ENCODE measurements at places on chromosomes 1 and 21.
A peak's percentile ranks its signal among the peaks of the same experiment; 100 is the strongest.

- peak; percentile 72 for DNase-seq
Observed at GRCh38 chr21:14691914-14692313, 145.8 kb upstream of the SAMSN1 start.

GRCh38 chr1:5385096-5385799 is 607.0 kb downstream of the NPHP4 start:
- DNase-seq = no peak

- no peak for DNase-seq
Observed at GRCh38 chr1:223500560-223501425, 107.6 kb downstream of the CCDC185 start.

GRCh38 chr1:110877776-110878175 is 4.8 kb downstream of the CD53 start:
- no peak for DNase-seq

DNA sequence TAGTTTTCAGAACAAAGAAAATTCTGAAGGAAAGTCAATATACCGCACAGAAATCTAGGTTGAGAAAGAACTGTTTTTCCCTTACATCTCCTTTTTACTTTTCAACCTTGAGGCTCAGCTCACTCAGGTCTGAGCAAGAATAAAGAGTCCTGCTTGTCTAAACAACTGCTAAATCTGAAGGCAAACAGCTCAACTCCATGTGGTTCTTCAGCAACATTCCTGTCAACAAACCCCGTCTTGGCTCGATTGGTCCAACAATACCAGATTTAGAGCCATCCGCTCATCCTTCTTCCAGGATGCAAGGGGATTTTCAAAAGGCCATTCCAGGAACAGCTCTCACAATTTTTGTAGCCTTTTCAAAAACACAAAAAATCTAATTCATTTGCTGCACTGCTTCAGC is 119.8 kb downstream of the HLCS start:
- DNase-seq = no peak

GRCh38 chr1:92705446-92705845 is 79.5 kb downstream of the EVI5 start:
- no peak for DNase-seq

GRCh38 chr1:185701650-185702049 is 32.5 kb upstream of the HMCN1 start:
- no peak for DNase-seq

GRCh38 chr1:202873026-202873425 is 15.9 kb downstream of the RABIF start:
- no peak for DNase-seq

DNA sequence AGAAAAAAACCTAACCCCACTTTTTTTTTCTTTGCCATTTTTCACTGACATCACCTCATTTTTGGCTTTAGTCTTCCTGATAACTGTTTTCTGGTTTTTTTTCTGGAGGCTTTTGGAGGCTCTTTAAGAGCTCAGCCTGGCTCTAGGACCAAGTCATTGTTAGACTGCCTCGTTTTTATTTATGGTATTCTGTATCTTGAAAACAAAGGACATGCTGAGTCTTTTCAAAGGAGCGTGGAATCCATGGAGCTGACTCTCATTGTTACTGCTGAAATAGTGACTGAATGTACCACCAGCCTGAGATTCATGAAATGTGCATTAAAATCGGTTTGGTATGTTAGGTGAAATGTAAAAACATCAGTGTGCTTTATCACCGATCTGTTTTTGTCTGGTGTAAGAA is 28.0 kb downstream of the RASAL2 start:
- DNase-seq = no peak

GRCh38 chr1:52192436-52192835 is 50.5 kb downstream of the ZFYVE9 start:
- no peak for DNase-seq

GRCh38 chr1:201465698-201466290 is 3.2 kb downstream of the PHLDA3 start:
- DNase-seq = no peak

DNA sequence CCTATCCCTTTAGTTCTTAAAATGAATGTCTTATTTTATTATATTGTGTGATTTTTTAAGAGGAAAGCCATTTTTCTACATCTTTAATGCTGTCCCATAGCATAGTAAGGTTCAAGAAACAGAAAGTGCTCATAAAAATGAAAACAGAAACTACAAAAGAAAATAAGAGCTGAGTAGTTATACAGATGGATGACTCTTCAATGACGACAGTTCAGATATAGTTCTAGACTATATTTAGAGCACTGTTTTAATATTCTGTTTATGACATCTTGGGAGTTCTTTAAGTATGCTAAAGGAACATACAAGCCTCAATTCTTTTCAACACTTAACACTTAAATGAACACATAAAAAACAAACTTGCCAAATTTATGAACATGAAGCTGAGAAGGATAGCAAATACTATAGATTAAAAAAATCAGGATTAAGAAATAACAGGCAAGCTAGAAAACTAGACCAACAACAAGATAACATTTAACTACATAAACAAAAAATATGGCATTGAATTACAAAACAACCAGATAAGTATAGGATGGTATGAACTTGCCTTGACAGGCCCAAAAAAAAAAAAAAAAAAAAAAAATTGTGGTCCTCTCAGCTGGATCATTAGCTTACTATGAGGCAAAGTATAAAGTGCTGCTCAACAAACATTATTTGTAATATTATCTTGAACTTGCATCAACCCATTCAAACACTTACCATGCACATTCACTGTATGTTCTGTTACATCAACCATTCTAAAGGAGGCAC is 87.9 kb downstream of the ZZZ3 start:
- no peak for DNase-seq

- no peak for DNase-seq
Observed at GRCh38 chr1:68307378-68307787, 75.1 kb upstream of the WLS start.

DNA sequence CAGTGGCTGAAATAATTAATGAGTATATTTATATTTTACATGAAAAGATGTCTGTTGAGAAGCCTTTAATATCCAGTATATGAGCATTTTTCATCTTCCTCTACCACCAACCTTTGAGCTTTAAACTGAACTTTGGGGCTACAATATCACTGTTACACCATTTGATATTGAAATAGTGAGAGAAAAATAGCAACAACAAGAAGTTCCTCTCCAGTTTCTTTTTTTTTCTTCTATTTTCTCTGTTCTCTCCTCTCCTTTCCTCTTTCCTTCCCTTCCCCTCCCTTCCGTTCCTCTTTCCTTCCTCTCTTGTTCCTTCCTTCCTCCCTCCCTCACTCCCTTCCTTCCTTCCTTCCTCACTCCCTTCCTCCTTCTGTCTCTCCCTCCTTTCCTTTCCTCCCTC is 1591.4 kb downstream of the PLA2G4A start:
- DNase-seq = no peak

DNA sequence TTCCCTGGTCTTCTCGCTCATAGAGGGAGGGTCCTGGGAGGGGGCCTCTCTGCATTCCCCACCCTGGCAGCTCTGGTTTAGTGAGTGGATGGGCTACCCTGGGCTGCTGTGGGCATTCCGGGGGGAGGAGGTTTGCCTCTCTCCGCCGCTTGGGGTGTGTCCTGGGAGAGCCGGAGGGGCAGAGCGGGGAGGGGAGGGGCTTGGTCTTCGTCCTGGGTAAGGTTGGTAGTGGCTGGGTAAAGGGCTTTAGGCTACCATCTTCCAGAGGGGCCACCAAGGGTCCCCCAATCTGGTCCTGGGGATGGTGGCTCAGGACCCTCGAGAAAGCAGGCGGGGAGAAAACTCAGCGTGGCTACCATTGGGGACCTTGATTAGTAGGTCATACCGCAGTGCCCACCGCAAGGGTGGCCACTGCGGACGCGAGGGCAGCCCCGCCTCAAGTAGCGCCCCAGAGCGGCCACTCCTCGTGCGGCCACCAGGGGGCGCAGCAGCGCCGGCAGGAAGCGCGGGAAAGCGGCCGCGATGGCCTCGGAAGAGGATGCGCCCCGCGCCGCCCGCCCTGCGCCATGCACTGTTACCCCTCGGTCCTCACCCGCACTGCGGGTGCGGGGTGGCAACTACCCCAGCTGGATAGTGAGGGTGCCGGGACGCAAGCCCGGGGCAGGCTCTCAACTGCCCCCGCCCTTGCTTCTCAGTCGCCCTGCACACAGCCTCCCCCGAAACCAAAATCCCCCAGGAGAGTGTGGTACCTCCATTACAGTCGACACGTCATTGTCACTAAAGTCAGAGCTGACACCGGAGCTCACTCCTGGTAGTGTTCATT is 44.1 kb upstream of the SLC25A33 start:
- DNase-seq = no peak

- no peak for DNase-seq
Observed at GRCh38 chr1:161119092-161119903, 1.4 kb downstream of the NIT1 start.

Data from NCI-H1417 treated with DMSO at 0.1 percent for 48 hours (cell line).